ENCODE measurements at places on chromosomes 4 and X. TPM values are rescaled to one million over a fixed set of nuclear protein-coding genes. Genes with fewer than 3 reads are reported as not detected.
A peak's percentile ranks its signal among the peaks of the same experiment; 100 is the strongest.

DNA sequence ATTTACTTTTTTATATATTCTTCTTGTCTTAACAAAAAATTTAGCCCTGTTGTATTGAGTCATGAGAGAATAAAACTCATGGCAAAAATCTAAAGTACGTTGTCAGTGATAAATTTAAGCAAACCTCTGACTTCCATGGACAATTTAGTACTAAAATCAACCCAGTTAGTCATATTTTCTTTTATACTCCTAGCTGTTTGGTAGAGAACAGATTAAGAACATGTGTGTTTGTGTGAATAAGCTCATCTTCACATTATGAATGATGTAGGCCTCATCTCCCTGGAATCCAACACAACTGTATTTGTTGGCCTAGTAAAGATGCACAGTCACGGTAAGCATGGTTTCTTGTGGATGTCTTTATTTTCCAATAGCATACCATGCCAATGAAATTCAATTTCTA lies 40.8 kb upstream of the FAM47B start:
- DNase-seq, result no peak

DNA sequence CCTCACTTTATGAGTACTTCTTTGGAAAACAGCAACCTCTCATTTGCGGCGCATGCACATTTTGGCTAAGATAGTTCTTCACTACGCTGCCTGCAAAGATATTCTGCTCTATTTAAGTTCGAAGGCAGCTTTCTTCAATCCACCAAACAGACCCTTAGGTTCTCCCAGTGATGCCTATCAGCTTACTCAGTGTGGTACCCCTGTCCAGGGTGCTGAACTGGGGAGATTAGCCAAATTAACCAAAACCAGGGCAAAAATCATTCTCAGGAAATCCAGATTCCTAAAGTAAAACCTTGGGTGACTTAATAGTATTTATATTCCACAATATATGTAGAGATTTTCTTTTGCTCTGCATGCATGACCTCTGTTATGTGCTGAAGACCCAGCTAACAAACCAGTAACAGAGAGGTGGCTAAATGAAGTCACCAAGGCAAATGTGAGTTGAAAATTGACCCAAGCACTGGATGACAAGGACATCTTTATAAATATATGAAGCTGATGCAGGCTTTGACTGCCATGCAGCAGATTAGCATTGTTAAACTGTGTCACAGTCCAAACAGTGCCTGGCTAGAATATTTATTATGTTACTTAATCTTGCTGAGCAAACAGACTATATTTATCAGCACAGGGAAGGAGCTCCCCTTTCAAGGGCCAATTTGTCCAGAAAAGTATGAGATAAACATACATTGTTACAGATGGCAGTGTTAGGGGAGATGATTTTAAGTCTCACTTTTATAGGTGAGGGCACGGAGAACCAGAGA lies 418.2 kb downstream of the STIM2 start:
- peak; percentile 62 for DNase-seq

DNA sequence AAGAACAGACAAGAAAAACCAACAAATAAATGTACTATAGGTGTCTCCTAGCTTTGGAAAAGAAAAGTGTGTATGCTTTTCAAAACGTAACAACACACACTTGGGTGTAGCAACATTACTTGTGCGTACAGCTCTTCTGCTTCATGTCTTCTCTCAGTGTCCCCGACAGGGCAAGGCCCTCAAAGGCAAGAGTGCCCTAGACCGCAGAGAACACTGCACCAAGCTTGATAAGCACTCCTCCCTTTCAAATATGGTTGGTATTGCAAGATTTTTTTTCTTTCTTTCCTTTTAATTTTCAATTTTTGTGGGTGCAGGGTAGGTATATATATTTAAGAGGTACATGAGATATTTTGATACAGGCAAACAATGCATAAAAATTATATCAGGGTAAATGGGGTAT lies 106.8 kb downstream of the EIF4E start:
- no peak for DNase-seq

GRCh38 chrX:39736216-39737211 lies 361.2 kb downstream of the BCOR start:
- DNase-seq, result no peak

Gene CDX4
- polyA plus RNA-seq, result not detected

DNA sequence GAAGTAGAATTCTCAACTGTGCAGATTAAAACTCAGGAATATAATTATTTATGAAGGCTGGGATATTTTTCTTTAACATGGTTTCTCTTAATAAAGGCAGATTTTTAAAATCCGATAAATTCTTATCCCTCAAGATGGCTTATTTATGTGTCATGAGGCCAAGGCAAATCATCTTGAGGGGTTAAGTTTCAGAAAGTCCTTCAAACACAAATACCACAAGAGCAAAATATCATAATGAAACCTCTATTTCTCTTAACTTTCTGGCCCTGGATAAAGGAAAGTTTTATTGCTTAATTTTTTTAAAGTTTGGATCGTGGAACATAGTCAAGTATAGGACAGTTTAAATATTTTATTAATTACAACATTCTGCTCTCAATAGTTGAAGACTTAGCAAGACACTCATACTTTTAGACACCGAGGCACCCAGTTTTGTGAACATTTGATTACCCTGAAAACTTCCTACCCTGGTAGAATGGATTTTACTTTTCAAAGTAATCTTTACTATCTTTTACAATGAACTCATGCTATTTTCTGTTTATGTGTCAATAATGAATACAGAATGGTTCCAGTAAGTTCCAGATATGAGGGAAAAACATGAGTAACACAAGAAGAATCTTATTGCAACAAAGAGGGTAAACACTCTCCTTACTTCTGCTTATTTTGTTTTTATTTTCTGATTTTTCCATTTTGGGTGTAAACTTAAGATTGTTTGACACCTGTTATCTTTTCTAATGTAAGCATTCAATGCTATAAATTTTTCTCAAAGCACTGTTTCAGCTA lies 200.7 kb upstream of the IL15 start:
- no peak for DNase-seq

DNA sequence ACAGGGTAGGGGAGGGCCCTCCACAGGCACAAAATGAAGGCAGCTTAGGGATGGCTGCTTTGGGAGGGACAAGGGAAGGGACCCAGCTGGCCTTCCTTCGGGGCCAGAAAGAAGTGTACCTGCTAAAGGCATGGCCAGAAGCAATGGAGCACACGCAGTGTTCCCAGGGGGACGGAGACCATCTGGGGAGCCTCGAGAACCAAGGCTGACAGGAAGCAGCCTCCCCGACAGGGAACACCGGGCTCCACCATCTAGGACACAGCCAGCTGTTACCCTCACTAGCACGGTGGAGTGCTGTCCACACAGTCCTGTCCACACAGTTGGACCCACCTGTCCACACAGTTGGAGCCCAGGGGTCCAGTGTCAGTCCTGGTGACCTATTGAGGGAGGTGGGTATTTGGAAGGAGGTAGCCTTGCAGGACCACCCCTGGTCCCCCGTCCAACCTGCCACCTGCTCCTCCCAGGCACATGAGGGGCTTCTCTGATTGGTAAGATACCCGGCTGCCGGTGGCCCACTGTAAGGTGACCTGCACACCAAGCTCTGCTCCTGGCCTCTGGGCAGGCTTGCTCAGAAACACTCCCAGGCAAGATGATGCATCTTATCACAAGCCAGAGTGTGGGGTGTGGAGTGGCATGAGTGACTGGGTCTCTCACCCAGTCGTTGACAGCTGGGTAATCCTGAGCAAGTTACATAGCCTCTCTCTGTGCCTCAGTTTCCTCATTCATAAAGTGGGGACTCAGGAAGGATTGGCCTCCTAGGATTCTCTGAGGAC lies 20.5 kb upstream of the AFAP1 start:
- no peak for DNase-seq

- no peak for DNase-seq
Observed at GRCh38 chr4:158912806-158913205, 144.0 kb downstream of the FNIP2 start.

GRCh38 chrX:112846187-112846586 lies 5.6 kb upstream of the AMOT start:
- no peak for DNase-seq

DNA sequence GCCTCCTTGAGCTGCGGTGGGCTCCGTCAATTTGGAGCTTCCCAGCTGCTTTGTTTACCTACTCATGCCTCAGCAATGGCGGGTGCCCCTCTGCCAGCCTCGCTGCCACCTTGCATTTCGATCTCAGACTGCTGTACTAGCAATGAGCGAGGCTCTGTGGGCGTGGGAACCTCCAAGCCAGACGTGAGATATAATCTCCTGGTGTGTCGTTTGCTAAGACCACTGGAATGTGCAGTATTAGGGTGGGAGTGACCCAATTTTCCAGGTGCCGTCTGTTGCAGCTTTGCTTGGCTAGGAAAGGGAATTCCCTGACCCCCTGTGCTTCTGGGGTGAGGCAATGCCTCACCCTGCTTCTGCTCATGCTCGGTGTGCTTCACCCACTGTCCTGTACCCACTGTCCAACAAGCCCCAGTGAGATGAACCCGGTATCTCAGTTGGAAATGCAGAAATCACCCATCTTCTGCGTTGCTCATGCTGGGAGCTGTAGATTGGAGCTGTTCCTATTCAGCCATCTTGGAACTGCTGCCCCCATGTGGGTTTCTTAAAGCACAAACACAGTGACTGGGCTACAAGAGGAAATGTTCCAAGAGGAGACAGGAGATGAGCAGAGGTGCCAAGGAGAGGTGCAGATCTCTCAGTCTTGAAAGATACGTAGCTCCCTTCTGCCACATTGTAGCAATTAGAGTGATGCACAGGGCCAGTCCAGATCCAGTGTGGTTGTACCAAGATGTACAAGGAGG lies 193.0 kb upstream of the IGFBP7 start:
- no peak for DNase-seq

Gene RHOXF2
- 0.12 TPM for polyA plus RNA-seq

Gene TMEM192
- polyA plus RNA-seq, result 35.6 TPM

Gene TMA16
- 42.3 TPM for polyA plus RNA-seq

DNA sequence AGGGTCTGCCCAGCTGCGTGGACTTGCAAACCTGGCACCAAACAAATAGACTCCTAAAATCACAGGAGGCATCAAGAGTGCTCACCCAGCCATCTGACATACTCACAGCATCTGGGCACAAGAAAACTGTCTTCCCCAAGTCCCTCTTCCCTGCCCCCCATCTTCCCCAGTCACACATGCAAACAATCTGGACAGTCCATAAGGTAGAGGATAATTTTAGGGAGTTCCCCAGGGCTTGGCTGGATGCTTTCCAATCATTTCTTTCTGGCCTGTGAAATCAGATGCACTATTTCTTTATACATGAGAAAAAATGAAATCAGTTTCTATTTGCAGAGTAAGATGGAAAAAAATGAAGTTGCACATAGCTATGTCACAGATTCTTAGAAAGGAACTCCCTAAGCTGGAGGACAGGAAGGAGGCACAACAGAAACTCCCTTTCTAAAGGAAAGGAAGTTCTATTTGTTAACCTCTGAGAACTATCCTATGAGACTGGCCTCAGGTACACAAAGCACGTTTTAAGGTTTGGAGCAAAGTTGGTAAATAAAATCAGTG lies 342.3 kb downstream of the HNRNPD start:
- DNase-seq, result no peak

DNA sequence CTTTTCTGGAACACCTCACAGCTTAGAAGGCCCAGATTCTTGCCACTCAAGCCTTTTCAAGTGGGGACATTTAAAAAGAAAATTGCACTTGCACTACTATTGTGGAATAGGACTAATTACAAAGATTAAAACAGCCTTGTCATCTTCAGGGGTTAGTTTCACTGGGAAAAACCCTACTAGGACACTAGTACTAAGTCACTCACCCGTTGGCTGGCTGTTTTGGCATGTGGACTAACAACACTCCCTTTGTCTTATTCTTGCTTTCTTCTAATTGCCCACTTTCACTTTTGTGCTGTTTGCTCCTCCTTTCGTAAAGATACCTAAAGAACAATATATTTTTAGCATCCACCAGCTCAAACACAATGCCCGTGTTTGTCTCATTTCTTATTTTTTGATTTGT lies 200.9 kb upstream of the MID1 start:
- no peak for DNase-seq

DNA sequence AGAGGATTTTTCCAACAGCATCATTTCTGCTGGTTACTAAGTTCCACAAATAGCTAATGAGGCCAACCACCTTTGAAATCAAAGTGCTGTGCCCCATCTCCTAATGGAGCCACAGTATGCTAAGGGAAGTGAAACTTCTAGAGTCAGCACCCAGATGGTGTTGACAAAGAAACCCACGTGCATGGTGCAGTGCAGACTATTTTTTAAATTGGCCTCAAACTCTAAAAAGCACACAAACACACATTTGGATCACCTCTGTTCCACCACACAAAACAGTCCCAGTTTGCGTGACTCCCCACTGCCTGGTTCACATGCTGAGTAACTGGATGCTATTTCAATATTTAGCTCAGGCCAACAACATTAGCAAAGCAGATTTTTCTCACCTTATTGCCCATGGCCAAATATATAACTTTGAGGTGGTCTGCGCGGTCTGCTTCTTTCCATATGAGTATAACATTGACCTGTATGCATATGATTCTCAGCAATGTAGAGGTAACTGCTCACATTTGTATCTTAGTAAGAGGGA lies 69.9 kb downstream of the AMELX start:
- DNase-seq, result no peak

DNA sequence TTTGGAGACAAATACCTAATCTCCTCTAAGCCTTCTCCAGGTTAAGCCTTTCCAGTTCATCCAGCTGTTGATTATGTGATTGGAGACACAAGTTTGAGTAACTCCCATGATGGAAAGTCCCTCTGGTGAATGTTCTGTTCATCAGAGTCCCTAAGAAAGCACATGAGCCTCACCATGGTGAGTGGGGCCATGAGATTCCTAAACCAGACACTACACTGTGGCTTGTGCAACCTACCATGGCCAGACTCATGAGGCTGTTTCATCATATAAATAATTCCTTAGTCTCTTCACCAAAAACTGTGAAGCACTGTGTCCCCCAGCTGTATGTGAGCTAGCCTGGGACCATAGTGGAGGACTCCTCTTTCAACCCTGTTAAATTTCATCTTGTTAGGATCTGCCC lies 14.4 kb downstream of the PKD2 start:
- DNase-seq, result no peak

Data from left kidney (tissue), 8 donors.